Activated CD4-positive, alpha-beta memory T cell treated with anti-CD3 and anti-CD28 coated beads, Interleukin-2, amount 10 ng/mL, durations not matched to agents 7 days and 5 days (primary cell): ENCODE measurements at places on chromosomes 4 and X.
A peak's percentile ranks its signal among the peaks of the same experiment; 100 is the strongest.

DNA sequence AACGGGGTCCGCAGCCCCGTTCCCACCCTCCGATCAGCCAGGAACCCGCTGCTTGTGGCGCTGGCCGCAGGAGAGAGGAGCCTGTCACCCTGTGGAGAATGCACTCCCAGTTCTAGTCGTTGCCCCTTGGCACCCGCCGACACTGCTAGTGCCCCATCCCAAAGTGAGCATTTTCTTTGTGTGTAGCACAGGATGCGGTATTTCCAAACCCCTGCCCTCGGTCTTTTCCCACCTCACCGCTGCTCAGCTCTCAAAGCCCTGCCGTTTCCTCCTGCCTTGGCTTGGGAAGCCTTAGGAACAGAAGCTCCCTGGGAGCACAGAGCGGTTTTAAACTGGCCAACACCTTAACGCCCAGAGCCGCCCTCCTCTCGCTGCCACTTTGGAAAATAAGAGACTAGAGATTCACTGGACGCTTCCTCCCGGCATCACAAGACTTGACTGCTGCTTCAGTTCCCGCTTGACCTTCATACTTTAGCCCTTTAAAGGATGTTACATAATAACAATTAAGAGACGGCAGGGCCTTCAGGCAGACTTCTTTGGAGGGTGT is 772 bp downstream of the CYP4V2 start:
- DNase-seq, result peak; percentile 36

DNA sequence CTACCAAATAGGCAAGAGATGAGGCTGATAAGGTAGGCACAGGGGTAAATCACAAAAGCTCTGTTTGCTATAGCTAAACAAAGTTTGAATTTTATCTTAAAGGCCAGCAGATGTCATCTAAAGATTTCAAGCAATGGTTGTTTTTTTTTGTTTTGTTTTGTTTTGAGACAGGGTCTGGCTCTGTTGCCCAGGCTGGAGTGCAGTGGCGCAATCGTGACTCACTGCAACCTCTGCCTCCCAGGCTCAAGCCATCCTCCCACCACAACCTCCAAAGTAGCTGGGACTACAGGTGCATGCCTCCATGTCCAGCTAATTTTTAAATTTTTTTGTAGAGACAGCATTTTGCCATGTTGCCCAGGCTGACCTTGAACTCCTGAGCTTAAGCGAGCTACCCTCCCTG is 43.1 kb upstream of the NEUROG2 start:
- no peak for DNase-seq

DNA sequence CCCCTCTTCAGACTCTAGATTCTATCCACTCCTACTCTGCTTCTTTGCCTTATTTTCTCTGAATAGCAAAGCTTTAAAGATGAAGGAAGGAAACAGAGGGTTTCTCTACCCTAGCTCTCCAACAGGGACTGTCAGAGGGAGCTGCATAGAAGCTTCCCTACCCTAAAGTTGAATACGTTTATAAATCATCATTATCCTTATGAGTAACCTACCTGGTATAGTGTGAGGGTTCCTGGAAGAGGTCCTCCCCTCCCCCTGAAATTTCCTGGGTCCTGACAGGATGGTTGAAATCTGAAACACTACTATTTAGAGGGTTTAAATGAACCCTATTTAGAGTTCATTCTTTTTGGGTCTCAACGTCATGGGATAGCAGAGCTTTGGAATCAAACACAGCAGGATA is 187.0 kb upstream of the RBPJ start:
- no peak for DNase-seq

DNA sequence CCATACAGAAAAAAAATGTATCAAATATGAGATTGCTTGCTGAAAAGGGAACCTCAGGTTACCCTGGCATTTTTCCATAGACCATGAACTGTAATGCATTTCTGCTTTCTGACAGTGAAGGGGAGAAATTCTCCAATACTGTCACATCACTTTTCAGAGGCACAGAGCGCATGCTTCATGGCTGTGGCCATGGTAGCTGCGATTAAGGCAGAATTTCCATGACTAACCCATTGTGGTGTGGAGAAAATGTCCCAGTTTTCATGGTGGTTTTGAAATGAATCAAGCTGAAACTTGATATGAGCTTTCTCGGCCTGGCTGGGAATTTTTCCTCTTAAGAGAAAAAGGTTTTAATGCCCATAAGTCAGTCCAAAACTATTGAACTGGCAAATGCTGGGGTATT is 39.5 kb upstream of the MAP3K15 start:
- DNase-seq, result peak; percentile 18

GRCh38 chrX:71913156-71913950 is 2.7 kb downstream of the NHSL2 start:
- DNase-seq, result no peak

DNA sequence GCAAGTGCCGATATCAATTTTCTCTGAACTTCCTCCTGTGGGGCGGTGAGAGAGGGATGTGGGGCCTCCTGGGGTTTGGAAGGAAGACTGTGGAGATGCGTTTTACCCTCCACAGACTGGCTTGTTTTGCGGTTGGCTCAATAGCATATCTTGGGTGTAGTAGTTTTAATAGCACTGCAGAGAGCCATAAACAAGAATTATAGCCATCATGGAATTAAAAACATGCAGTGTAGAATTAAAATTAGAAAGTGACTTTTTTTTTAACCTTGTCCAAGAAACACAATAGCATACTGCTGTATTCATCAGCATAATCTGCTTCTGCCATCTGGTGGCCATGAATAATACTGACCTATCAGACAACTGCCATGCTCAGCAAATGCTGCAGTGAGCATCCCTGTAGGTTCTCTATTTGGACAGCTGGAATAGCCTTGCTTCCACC is 47.3 kb upstream of the SCML1 start:
- peak; percentile 25 for DNase-seq

- DNase-seq, result no peak
Observed at GRCh38 chr4:5954056-5954760, 61.3 kb upstream of the CRMP1 start.
